SIG-M5 (cell line): ENCODE measurements at places on chromosomes 5 and 9.

GRCh38 chr5:16922430-16922829 lies 13.7 kb downstream of the MYO10 start:
- DNase-seq: no peak

- DNase-seq: no peak
Observed at GRCh38 chr5:11646141-11646540, 258.1 kb downstream of the CTNND2 start.

DNA sequence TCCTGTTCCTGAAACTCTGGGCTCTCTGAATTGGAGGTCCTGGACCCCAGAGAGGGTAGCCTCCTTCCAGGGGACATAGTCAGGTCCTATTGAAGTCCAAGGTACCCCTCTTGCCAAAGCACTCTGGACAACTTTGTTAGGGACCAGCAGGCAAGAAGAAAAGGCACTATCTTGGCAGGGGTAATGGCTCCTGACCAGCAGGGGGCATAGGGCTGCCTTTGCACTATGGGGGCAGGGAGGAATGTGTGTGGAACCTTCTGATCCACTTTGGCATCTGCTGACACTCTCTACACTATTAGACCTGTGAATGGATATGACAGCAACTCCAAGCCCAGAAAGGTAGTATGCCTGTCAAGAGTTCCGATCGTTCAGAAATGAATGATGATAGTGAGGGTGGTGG lies 179.0 kb upstream of the CD180 start:
- DNase-seq: no peak

GRCh38 chr5:59725392-59725767 lies 168.1 kb downstream of the PDE4D start:
- no peak for DNase-seq

GRCh38 chr5:50593681-50594080 lies 72.8 kb upstream of the PARP8 start:
- DNase-seq: no peak

- DNase-seq: no peak
Observed at GRCh38 chr9:68775003-68775730, 70.1 kb downstream of the PIP5K1B start.

DNA sequence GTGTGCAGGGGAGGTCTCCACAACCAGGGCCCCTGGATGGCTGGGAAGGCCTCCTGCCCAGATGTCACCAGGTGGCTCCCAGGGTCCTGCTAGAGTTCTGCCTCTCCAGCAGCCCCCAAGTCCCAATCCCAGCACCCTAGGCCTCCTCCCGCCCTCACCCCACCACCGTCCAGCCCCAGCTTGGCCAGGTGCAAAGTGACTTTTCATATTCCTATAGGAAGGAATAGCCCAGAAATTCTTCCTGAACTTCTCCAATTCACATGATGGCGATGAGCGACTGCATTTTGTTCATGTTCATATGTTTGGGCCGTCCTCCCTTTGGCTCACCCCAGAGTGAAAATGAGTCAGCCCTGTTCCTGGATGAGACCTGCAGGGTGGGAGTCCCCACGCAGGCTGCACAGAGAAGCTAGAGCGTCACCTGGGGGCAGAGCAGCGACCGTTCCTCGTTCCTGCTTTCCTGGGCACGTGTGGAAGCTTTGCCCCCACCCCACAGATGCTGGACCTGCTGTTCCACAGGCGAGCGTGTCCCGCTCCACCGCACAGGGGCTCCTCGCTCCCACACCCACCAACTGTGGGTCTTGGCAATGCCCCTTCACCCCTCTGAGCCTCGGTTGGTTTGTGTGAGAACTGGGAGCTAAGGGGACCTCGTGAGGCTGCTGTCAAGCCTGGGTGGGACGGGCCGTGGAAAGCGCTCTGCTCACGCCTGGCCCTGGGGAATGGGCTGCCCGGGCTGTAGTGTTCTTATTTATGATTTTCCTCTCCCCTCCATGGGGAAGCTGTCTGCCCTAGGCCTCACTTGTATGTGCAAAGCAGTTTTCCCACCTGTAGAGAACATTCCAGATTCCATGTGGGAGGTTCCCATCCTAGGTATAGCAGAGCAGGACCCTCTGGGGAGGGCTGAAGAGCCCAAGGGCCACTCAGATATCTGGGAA lies 6.9 kb downstream of the MRPS2 start:
- no peak for DNase-seq

GRCh38 chr5:62138607-62139006 lies 167.4 kb upstream of the KIF2A start:
- DNase-seq: no peak

GRCh38 chr9:73643379-73644013 lies 491.8 kb downstream of the ANXA1 start:
- DNase-seq: no peak

GRCh38 chr5:1668141-1668721 lies 131.4 kb downstream of the MRPL36 start:
- no peak for DNase-seq

- DNase-seq: no peak
Observed at GRCh38 chr9:88993871-88994460, 2.7 kb downstream of the S1PR3 start.

DNA sequence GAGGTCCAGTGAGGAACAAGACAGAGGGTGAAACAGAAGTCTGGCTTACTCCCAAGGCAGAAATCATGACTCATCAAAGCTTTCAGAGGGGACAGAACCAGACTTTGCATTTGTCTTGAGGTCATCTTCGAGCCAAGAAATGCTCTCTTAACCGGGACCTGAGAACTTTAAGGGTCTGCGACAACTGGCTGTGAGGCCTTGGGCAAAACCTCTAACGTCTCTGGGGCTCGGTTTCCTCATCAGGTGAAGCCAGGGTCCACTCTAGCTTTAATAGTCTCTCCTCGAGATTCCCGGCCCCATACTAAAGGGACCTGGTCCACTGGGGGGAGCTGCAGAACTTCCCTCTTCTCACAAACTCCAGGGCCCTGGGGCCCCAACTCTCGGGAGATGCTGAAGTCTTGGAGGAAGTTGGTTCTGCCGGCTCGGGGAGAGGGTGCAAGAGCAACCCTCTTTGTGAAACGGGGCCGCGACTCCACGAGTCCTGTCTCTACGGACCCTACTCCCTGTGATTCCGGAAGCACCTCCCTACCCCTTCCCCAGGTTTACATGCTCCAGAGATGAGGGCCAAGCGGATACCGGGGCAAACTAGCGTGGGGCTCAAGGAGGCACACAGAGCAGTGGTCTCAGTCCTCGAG lies 2.6 kb downstream of the GLIS3 start:
- DNase-seq: peak; percentile 9

- no peak for DNase-seq
Observed at GRCh38 chr5:165334201-165334600, 1828.8 kb downstream of the MAT2B start.

DNA sequence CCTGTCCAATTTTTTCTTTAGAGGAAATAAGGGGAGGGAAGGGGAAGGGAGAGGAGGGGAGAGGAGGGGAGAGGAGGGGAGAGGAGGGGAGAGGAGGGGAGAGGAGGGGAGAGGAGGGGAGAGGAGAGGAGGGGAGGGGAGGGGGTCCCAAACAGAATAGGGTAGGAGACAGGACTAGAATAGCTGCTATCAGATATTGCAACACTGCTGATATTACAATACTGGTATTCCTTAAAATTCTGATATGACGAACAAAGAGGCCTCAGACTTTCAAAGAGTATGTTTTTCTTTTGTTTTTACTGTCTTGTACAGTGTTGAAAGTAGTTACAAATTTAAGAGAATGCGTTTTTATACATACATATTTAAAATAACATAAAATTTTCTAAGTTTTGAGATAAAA lies 67.5 kb downstream of the RICTOR start:
- DNase-seq: no peak

GRCh38 chr5:137147346-137147745 lies 351.8 kb downstream of the SPOCK1 start:
- DNase-seq: no peak

DNA sequence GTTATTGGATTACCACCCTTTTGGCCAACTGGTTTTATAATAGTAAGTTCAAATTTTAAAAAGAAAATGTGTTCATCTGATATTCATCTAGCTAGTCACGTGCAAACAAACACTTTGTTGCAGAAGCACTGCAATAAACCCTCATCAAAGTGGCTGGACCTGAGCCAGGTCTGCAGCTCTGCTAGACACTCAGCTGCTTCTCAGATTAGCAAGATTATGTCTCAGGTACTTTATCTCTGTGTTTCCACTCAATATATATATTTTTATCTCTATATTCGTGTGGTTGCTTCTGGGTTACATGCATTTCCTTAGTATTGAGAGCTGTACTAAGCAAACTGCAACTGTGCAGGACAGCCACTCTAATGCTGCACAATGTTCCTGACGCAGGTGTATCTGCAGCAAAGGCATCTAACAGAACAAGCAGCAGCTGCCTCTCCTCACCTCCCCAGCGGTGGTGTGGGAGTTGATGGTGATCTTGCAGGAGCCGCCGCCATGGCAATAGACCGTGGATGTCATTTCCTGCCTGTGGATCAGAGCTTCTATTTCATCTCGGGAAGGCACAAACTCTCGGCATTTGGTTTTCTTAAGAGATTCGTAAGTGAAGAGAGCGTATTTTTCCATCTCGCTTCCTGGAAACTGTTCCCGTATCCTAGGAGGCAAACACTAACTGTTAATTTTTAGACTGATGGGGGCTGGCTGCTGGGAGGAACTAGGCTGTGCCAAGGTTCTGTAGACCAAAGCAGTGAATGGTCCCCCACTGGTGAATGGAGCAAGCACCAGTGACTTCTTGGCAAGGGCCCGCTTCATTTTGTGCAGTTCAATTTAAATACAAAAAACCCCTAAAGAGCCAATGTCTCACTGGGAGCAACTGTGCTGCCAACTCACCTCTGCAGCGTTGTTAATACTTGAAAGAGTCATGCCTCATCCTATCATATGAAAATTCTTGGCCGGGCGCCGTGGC lies 56.7 kb upstream of the RETREG1 start:
- DNase-seq: no peak

GRCh38 chr9:18970393-18970792 lies 62.6 kb downstream of the SAXO1 start:
- DNase-seq: no peak

DNA sequence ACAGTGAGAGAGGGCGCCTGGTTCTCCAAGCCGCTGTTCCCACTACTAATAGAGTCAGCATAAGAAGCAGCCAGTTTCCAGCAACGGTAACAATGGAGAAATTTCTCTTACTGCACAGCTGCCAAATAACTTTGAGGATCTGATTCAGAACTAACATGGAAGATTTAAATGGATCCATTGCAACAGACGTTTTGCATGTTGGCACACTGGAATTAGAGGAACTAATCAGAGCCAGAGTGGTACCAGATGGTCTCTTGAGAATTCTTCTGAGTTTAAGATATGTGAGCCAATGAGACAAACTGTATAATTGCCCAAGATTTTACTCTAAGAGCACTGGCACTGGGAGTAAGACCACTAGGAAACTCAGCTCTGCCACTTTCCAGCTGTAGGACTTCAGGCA lies 186.5 kb downstream of the EFNA5 start:
- no peak for DNase-seq

DNA sequence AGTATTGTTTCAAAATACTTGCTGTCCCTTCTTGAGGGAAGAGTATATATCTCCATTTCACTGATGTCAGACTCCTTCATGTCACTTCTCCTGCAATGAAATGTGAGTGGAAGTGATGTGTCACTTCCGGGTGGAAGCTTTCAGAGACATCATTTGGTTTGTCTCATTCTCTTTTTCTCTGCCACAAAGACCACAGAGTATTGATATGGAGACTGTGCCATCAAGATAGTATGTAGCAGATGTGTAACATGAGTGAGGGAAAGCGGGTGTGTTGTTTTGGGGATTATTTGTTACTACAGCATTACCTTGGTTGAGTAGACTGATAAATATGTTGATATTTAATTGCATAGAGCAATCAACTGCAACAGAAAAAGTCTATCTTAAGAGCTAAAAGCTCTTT lies 169.8 kb downstream of the FBXL7 start:
- no peak for DNase-seq

DNA sequence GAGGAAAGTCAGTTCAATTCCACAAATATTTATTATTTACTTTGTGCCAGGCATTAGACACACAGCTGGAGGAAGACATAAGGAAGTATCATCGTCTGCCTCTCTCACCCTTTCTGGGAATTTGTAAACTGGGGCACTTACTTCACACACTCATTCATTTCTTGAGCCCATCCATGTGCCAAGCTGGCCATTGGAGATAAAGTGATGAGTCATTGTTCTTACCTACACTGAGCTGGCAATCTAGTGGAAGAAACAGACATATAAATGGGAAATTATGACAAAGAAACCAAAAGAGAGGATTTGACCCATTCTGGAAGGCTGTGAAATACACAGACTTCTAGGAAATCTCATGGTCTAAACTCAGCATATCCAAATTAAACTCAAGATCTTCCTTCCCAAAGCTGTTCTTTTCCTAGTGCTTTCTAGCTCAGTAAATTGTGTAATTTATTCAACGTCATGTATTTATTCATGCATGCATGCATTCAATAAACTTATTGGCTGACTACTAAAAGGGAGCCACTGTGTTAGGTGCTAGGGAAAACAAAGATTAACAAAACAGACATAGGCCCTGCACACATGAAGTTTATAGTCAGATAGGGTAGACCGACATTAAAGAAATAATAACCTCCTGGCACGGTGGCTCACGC lies 65.3 kb downstream of the SH3RF2 start:
- no peak for DNase-seq

DNA sequence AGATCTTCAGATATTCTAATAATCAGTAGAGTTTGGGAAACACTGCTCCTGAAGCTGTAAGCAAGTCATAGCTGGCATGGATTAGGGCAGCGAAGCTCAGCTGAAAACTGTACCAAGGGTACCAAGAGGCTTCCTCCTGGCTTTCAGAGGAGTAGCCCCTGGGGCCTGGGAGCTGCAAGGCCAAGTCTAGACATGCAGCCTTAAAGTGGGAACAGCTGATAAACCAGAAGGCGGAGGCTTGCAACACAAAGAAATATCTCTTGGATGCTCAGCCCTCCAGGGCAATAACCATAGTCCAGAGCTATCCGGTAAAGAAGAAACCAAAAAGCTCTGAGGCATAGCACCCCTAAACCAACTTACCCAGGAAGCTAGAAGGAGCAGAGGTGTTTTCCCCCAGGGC lies 51.5 kb downstream of the MRPS30 start:
- no peak for DNase-seq

DNA sequence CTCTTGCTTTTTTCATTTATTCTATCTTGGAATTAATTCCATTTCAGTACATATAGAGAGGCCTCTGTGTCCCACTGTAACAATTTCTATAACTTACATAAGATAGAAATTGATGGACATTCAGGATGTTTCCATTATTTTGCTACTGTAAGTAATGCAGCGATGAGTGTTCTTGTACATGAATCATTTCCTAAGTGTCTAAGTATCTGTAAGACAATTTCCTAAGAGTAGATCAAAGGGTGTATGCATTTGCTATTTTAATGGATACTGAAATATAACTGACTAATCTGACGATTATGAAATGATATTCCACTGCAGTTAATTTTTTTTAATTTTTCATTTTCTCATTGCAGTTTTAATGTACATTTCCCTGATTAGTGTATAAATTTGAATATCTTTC lies 23.0 kb upstream of the RBM22 start:
- no peak for DNase-seq

DNA sequence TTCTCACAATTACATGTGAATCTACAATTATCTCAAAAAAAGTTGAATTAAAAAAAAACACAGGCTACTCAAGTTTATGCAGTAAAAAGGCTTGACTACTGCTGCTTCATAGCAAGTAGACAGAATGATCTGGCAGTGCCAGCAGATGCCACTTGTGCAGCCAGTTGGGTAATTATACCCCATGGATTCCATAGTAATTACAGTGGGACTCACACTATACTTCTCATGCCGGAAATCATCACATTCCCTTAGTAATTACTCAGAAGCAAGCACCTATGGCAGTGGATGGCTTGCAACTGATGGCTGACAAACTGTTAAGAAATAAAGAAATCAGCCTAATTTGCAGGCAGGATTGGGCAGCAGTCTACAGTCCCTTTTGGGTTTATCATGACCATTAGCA lies 463.2 kb upstream of the KLF4 start:
- no peak for DNase-seq

- no peak for DNase-seq
Observed at GRCh38 chr5:594226-594860, 17.8 kb upstream of the CEP72 start.
